Activated CD8-positive, alpha-beta T cell treated with anti-CD3 and anti-CD28 coated beads for 36 hours (primary cell): ENCODE measurements at places on chromosomes 6 and 20. TPM values are rescaled to one million over a fixed set of nuclear protein-coding genes. Genes with fewer than 3 reads are reported as not detected.
A peak's percentile ranks its signal among the peaks of the same experiment; 100 is the strongest.

GRCh38 chr6:161635975-161636374 lies 362.1 kb upstream of the AGPAT4 start:
- no peak for DNase-seq

- peak; percentile 74 for DNase-seq
Measured at GRCh38 chr6:25991785-25992412, 29.3 kb downstream of the TRIM38 start.

GRCh38 chr6:57242505-57242904 lies 20.4 kb upstream of the RAB23 start:
- DNase-seq: no peak

FAM162B gene
- not detected for total RNA-seq

PI16 gene
- not detected for total RNA-seq

DNA sequence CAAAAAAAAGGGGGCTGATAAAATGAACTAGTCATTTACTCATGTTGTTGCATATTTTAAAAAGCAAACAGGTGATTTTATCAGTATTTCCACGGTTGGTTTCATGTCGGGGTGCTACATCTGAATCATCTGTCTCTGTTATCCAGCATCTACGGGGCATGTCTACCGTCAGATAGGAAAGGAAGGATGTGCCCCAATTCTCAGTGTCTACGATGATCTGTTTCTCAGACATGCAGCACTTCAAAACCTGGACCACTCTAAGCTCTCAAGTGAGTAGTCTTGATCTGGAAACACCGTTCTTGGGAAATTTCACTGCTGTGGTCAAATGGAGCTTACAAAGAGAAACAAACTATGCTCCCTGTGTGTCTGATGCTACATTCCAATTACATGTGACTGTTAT lies 240.3 kb upstream of the TAB2 start:
- peak; percentile 34 for DNase-seq

DNA sequence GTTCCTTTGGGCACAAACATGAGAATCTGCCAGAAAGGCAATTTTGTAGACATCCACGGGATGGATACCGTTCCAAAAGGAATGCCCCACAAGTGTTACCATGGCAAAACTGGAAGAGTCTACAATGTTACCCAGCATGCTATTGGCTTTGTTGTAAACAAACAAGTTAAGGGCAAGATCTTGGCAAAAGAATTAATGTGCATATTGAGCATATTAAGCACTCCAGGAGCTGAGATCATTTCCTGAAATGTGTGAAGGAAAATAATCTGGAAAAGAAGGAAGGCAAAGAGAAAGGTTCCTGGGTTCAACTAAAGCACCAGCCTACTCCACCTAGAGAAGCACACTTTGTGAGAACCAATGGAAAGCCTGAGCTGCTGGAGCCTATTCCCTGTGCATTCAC lies 103.9 kb upstream of the ARG1 start:
- no peak for DNase-seq

DNA sequence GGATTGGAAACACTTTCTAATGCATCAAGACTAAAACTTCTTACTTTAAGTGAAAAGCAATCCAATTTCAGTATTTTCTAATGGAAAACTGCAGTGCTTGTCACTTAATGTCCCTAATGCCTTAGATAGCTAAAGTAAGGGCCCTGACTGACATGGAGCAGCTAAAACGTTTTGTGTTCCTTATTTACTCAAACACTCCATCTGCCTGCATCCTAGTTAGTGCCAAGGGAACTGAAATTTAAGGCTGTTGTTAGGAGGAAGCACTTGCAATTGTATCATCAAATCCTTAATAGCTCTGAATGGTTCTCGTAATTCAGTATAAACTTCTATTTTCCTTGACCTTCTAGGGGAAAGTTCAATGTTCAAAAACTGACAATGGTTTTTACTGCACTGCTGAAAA lies 127.4 kb downstream of the GJA10 start:
- no peak for DNase-seq

FAM83B gene
- not detected for total RNA-seq

DNA sequence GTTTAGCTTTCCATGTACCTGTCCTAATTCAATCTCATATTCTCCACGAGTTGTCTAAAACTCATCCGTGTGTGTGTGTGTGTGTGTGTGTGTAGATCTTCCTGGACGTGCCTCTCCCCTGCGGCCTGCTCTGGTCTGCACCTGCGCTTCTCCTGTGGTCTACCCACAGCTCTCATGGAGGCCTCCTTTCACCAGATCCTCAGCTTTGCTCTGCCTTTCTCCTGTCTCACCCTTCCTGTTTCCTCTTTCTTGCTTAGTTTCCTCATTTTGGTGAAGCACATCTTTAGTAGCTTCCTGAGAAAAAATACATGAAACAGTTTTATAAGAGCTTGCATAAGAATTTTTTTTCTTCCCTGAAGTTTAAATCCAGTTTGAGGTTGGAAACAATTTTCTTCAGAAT lies 18.1 kb downstream of the SLX4IP start:
- peak; percentile 55 for DNase-seq

DNA sequence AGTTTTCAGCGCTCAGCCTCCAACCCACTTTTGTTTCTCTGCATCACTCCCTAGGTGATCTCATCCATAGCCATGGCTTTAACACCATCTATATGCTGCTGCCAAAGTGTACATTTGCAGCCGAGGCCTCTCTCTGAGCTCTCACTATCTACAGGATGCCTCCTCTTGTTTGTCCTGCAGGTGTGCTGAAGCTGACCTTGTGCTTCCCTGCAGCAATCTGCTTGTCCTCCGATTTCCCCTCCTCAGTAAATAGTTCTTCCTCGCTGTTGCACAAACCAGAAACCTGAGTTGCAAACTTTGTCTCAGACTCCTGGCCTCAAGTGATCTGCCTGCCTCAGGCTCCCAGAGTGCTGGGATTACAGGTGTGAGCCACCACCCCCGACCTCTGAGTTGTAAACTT lies 3.7 kb upstream of the TXNDC5 start:
- no peak for DNase-seq

DHX35 gene
- total RNA-seq: 12.6 TPM

- DNase-seq: no peak
Measured at GRCh38 chr20:40019510-40019909, 669.5 kb downstream of the MAFB start.

- DNase-seq: peak; percentile 84
Measured at GRCh38 chr6:33205191-33206026, 954 bp downstream of the HSD17B8 start.

- DNase-seq: no peak
Measured at GRCh38 chr6:55528624-55529023, 50.4 kb downstream of the HMGCLL1 start.

CD40 gene
- total RNA-seq: 3.5 TPM

DNA sequence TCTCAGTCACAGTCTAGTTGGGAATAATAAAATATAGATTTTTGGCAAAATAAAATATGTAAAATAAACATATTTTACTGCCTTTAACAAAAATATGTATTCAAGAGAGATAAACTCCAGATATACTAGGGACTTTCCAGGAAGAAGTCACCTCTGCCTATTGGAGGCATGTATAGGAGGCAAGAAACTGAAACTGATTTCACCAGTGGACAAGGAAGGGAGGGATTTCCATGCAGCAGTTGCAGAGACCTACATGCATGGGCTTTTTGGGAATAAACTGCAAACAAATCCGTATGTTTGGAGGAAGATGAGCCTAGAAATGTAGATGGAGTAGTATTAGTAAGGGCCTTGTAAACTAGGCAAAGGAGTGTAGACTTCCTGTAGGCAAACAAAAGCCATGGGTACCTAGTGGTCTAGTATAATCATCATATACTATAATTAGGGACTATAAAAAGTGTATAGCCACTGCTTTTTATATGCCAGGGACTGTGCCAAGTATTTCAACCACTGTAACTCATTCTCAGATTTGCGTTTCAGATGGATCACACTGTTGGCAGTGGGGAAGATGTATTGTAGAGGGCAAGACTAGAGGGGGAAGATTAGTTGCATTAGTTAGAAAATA lies 38.9 kb downstream of the CD109 start:
- no peak for DNase-seq

- DNase-seq: no peak
Measured at GRCh38 chr20:13922241-13922640, 68.2 kb downstream of the SEL1L2 start.

- DNase-seq: peak; percentile 73
Measured at GRCh38 chr6:11712760-11713159, 65.8 kb downstream of the ADTRP start.

GTSF1L gene
- total RNA-seq: not detected

DNA sequence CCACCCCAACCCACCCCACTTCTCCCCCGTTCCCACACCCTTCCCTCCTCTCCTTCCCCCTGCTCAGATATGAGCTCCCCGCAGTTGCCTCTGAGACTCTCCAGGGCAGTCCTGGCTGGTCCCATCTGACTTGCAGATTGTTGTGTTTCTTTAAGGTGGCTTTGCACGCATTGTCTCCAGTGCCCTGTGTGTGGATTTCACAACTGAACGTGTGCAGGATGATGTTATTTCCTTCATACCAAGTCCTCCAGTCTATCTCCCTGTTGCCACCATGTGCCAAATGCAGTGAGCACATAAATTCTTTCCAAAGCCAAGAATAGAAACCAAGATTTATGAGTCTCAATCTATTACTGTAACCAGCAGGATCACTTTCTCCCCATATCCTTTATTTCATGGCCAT lies 79.1 kb downstream of the TMEM242 start:
- no peak for DNase-seq

DNA sequence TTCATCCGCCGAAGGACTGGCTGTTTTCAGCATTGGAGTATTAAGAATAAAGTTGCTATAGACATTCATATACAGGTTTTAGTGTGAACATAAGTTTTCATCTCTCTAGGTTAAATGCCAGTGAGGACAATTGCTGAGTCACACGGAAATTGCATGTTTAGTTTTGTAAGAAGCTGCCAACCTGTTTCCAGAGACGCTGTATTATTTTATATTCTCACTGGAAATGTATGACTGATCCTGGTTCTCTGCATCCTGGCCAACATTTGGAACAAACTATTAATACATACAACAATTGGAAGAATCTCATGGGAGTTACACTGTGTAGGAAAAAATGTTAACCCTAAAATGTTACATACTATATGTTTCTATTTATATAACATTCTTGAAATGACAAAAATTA lies 16.7 kb upstream of the TGM6 start:
- DNase-seq: no peak

DNA sequence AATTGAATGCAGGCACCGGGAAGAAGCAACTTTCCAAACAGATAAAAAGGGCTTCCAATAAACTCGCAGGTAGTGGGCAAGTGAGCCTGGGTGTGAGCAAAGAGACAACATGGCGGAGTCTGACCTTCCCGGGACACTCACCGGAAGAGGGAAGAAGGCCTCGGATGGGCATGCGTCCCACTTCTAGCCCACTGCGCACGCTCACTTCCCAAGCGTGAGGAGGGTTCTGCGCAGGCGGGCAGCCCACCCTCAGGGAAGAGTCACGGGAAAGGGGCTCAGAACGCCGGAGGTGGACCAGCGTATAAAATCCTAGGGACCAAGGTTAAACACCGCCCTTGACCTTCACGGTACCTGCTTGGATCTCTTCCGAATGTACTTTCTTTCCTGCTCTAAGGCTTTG lies 95.5 kb upstream of the AFDN start:
- DNase-seq: no peak

GRCh38 chr20:64062596-64063388 lies at the start of gene TCEA2:
Gene TCEA2, plus strand, starts transcription at chr20:64063198. Its CDS starts 115 bp downstream, at chr20:64063313.
- DNase-seq: peak; percentile 98

GNAS-AS1 gene
- 2.0 TPM for total RNA-seq

DNA sequence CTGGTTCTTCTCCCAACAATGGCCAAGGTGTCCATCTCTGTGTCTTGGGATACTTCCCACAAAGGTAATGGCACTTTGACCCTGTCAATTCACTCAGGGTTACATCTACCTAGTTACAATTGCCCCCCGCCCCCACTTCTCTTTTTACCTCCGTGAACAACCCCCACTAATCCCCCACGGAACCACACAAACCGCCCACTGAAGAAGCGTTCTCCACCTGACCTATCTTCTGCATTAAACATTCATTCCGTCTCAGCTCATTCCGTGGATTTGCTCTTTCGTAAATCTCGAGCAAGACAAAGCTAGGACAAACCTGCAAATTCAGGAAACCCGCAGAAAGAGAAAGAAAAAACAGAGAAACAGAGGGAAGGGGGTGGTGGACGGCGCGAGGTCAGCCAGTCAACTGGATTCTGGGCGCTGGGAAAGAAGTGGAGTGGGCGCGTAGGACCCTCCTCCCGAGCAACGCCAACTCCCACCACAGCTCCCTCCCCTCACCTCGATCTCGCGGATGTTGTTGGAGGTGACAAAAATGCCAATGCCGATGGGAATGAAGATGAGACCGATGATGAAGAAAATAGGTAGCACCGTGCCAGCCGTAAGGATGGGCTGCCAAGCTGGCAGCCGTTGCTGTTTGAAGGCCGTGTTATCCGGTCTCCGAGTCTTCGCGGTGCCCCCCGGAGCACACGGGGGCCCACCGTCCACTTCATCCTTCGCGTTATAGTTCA lies 523 bp downstream of the TMEM30A start:
- peak; percentile 38 for DNase-seq

GRCh38 chr20:25493137-25493536 lies 85.7 kb downstream of the GINS1 start:
- DNase-seq: no peak
